ENCODE measurements at places on chromosomes 1 and 21.

- peak; percentile 84 for DNase-seq
These were observed 63.4 kb downstream of the B3GALT5 start for GRCh38 chr21:39675993-39676661.

DNA sequence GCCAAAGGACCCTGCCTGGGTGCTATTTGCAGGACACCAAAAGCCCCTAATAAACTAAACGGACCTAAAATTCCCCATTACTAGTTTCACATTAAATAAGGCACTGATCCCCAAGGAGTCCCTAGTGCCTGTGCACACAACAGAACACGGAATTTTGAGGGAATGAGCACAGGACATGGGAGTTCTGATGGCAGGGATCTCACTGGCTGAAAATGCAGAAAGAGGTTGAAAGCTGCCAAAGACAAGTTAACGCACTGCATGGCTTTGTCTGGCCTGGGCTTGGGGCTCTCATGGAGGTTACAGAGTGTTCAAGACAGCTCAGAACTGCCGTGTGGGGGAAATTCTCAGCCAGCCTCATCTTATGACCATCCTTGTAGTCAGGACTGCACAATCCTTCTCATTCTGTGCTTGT lies 15.6 kb upstream of the ATP1B1 start:
- DNase-seq: no peak

- no peak for DNase-seq
These were observed 217.3 kb downstream of the PTPRU start for GRCh38 chr1:29453502-29454240.

DNA sequence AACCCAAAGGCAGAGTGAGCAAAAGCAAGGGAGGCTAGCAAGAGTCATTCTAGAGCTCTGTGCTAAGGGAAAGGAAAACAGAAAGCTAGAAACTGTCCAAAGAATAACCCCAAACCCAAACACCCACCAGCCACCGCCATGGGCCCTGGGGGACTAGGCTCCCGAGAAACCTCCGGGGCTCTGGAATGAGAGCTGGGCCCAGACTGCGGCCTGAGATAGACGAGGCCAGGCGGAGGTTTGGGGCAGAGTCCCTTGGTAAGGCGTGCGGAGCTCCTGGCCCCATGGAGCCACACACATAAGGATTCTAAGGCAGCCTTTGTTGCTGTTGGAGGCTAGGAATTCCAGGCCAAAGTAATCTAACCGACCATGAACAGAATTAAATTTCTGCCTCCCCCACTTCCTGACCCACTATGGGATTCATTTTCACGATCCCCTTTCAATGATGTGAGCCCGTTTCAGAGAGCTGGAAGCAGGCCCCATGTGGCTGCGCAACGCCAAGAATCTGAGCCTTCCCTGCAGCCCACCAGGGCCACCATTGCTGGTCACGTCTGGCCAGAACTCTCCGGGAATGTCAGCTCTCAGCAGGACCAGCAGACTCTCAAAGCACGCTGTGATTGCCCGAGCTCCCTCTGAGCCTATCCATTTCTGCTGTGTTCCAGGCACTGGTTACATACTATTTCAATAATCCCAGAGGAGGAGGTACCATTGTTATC lies 145.0 kb downstream of the TRABD2B start:
- DNase-seq: no peak

GRCh38 chr1:2320006-2320405 lies 71.3 kb downstream of the MORN1 start:
- DNase-seq: no peak

DNA sequence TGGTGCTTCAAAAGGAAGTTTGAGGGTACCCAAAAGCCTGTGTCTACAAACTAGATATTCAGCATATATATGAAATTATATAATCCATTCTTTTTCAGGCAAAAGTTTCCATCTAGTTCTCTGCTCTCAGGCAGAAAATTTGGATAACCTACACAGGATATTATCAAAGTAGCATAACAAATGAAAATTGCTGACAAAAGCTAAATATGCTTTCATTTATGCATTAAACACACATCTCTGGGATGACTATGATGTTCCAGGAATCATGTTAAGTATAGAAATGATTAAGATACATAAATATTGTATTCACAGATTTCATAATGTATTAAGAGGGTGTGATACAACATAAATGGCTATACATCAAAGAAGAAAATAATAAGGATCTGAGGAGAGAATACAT lies 92.8 kb downstream of the LRRC53 start:
- no peak for DNase-seq

- peak; percentile 85 for DNase-seq
These were observed 42.0 kb upstream of the UBE2U start for GRCh38 chr1:64161357-64161941.

DNA sequence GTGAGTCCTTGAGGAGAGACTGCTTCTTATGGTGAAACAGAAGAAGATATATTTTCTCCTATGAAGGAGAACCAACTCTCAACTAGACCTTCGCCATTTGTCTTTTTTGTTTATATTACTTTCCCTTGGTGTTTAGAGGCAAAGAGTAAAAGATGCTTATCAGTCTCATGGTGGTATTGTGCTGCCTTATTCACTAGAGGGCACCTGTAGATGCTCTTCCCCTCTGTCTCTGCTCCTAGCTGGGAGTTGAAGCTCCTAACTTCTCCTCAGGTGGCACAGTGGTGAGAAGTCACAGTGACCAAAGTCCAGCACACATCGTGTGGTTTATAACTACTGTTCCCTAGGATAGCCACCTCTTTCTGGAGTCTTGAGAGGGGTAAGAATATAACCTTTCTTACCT lies 1359.6 kb downstream of the PLA2G4A start:
- no peak for DNase-seq

DNA sequence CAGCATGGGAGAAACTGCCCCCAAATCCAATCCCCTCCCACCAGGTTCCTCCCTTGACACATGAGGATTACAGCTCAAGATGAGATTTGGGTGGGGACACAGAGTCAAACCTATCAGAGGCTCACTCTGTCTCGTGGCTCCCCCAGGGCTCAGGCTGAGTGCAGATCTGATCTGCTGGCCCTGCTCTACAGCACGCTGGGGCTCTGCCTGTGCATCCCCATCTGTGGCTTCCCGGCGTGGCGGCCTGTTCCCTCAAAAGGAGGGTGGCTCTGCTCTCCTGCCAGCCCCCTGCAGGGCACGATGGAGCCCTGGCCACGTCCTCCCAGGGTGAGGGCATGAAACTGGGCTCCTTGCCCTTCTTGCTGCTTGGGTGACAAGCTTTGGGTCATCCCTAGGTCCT lies 19.8 kb upstream of the SMYD3 start:
- DNase-seq: no peak

DNA sequence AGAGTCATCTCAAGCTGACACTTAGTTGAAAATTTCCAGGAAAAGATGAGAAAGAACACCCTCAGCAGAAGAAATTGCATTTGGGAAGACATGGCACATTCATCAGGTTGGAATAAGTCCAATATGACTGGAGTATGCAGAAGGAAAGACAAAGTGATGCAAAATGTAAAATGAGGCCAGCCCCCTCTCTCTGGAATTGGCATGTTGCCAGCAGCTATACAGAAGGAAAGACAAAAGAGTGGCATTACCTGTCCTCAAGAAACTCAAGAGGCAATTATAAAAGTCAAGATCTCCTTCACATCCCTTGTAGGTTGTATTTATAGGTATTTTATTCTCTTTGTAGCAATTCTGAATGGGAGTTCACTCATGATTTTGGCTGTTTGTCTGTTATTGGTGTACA lies 426.3 kb downstream of the AGBL4 start:
- DNase-seq: no peak

DNA sequence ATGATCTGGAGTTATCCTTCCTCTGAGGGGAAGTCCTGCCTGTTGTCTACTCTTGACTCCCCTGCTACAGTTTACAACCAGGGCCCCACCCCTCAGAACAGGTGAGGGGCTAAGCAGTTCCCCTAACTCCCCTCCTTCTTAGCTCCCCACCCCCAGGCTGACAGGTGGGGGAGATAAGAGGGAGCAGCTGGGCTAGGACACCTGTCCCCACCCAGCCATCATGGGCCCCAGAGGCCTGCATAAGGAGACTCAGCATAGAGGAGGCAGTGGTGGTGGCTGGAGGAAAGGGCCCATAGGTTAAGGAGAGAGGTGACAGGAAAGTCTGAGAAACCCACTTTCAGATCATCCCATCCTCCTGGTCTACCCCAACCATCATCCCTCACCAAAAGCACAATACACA lies 6.8 kb downstream of the MEF2D start:
- peak; percentile 67 for DNase-seq

DNA sequence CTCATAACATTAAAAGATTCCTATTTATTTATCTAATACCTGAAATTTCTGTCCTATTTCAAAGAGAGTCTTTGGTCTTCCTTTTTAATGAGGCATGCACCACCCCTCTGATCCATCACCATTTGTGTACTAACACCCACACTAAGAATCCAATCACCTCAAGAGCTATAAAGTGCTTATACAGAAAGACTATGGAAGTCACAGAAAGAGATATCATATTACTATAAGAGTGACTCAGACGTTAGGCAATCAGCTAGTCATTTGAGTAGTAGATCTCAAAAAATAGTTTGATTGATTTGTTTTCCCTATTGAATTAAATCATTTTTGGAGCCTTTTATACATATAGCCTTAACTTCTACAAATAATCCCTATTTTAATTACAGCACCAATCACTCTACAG lies 46.1 kb downstream of the NME7 start:
- DNase-seq: peak; percentile 5

- DNase-seq: peak; percentile 43
These were observed at the start of gene PRELP for GRCh38 chr1:203475012-203475981. TSS of gene PRELP (plus strand) at chr1:203475806. CDS start at chr1:203483185, 7,379 bp downstream.

GRCh38 chr21:39097981-39098380 lies 85.3 kb downstream of the PSMG1 start:
- DNase-seq: no peak

DNA sequence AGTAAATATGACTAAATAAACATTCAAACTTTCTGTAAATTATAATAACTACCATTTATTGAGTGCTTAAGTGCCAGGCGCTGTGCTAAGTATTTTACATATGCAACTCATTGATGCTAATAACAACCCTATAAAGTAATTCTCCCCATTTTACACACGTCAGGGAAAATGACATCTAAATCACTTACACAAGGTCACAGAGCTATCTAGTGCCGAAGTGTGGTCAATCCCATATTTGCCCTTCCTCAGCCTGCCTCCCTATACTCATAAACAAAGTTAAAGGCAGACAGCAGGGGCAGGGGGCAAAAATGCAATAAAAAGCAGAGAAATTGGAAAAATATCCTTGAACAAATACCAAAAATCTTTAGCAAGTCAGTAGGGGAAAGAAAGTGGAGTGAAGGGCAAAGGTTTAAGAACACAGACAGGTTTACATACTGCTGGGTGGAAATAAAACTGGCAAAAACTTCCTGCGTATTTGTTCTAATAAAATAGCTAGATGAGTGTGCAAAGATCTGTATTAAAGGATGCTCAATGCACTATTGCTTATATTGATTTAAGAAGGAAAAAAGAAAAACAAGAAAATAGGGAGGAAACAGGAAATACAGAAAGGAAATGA lies 72.8 kb downstream of the WDR64 start:
- DNase-seq: no peak

DNA sequence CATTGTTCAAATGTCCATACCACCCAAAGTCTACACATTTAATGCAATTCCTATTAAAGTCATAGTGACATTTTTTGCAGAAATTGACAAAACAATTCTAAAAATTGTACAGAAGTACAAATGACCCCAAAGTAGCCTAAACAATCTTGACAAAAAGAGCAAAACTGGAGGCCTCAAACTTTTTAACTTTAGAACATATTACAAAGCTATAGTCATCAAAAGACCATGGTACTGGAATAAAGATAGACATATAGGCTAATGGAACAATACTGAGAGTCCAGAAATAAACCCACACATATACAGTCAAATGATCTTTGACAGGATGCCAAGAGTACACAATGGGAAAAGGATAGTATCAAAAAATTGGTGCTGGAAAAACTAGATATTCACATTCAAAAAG lies 213.2 kb upstream of the SAMSN1 start:
- DNase-seq: no peak

DNA sequence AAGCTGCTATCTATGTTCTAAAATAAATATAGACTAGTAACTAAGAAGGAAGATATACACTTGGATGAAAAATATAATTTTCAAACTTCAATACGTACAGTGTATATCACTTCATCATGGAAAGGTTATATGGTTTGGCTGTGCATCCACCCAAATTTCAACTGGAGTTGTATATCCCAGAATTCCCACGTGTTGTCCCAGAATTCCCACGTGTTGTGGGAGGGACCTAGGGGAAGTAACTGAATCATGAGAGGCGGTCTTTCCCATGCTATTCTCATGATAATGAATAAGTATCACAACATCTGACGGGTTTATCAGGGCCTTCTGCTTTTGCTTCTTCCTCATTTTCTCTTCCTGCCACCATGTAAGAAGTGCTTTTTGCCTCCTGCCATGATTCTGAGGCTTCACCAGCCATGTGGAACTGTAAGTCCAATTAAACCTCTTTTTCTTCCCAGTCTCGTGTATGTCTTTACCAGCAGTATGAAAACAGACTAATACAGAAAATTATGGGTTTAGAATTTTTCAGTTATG lies 10.7 kb downstream of the NEGR1 start:
- DNase-seq: no peak

DNA sequence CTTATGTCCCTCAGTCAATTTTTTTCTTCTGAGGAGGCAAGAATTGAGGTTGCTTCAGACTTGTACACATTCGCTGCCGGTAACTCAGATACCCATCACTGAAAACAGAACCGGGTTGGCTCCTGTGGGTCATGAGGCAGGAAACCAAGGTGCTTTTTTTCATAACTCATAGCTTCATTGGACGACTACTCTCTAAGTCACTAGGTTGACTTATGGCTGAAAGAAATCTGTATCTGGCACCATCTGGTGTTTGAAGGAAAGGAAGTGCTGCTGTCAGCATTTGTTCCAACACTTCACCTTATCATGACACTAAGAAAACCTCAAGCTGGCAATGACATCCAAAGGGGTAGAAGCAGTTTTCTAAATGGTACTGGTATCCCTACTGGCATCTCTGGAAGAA lies 82.3 kb downstream of the TBX19 start:
- DNase-seq: no peak

DNA sequence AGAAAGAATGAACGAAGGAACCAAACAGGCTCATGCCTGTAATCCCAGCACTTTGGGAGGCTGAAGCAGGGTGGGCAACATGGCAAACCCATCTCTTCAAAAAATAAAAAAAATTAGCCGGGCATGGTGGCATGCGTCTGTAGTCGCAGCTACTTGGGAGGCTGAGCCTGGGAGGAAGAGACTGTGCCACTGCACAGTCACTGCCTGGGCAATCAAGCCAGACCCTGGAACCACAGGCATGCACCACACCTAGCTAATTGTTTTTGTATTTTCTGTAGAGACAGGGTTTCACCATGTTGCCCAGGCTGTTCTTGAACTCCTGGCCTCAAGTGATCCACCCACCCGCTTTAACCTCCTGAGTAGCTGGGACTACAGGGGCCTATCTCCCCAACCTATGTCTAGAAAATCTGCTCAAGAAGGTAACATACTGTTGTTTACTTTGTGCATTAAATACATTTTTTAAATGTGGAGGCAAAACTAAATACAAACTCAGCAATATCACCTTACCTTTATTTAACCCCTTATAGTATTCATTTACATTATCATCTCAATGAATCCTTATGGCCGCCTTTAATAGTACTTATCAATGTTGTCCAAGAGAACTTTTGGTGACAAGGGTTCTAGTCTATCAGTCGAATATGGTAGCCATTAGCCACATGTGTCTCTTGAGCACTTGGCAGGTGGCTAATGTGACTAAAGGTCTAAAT lies 2.7 kb downstream of the KHDC4 start:
- no peak for DNase-seq
